ENCODE measurements at places on chromosomes 16 and 17.

GRCh38 chr16:83792391-83792790 is 15.4 kb upstream of the HSBP1 start:
- DNase-seq: no peak

- DNase-seq: no peak
Observed at GRCh38 chr16:5756969-5757368, 659.4 kb upstream of the EEF2KMT start.

DNA sequence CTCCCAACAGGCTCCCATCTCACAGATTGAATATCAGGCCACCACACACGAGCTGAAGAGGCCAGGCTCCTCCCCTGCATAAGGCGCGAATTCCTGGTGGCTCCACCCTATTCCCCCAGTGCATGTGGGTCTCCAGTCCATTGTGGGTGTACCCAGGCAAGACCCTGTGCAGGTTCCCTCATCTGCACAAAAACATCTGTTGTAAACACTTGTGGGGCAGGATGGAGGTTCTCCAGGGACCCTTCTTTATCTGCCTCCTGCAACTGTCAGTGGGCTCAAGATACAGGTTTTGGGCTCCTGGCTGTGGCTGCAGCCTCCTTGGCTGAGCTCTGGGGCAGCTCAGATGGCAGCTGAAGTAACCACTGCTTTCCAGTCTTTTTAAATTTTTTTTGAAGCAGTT is 17.6 kb upstream of the LGALS9 start:
- DNase-seq: no peak

GRCh38 chr17:73133911-73134649 is 30.7 kb upstream of the SSTR2 start:
- no peak for DNase-seq

DNA sequence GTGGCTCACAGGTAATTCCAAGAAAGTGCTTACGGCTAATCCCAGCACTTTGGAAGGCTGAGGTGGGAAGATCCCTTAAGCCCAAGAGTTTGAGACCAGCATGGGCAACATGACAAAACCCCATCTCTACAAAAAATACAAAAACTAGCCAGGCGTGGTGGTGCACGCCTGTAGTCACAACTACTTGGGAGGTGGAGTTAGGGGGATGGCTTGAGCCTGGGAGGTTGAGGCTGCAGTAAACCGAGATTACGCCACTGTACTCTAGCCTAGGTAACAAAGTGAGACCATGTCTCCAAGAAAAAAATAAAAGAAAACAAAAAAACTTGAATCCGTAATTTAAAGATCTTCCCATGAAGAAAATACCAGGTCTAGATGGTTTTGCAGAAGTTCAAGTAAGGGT is 5.0 kb downstream of the ICAM2 start:
- DNase-seq: no peak

- no peak for DNase-seq
Observed at GRCh38 chr16:69482410-69482991, 58.1 kb downstream of the CYB5B start.

DNA sequence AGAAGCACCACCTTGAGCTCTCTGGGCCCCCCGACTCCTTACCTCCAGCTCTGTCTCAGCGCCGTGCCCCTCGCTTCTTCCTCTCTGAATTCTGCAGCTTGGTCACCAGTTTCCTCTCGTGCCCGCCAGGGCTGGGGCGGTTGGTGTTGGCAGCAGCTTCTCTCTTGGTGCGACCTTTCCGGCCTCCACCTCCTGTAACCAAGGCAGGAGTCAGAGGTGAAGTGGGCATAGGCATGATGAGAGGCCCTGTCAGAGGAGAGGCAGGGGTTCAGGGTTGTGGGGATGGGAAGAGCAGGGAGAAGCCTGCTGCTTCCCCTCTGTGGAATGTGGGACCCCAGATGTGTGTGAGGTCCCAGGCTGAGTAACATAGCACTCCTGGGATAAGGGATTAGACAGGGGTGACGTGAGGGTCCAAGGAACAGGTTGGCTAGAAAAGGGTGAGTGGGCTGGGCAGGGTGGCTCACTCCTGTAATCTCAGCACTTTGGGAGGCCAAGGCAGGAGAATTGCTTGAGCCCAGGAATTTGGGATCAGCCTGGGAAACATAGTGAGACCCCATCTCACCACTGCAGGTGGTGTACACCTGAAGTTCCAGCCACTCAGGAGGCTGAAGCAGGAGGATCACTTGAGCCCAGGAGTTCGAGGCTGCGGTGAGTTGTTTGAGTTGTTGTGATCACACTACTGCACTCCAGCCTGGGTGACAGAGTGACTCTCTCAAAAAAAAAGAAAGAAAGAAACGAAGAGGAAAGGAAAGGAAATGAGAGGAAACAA is 626 bp downstream of the NUPR1 start:
- no peak for DNase-seq

- DNase-seq: no peak
Observed at GRCh38 chr17:71115669-71115972, 946.3 kb downstream of the KCNJ2 start.

GRCh38 chr16:85258629-85259028 is 146.4 kb upstream of the CIBAR2 start:
- no peak for DNase-seq

GRCh38 chr17:82277851-82278250 is 4.4 kb upstream of the CSNK1D start:
- no peak for DNase-seq

- no peak for DNase-seq
Observed at GRCh38 chr17:61784510-61784909, 78.8 kb downstream of the BRIP1 start.

DNA sequence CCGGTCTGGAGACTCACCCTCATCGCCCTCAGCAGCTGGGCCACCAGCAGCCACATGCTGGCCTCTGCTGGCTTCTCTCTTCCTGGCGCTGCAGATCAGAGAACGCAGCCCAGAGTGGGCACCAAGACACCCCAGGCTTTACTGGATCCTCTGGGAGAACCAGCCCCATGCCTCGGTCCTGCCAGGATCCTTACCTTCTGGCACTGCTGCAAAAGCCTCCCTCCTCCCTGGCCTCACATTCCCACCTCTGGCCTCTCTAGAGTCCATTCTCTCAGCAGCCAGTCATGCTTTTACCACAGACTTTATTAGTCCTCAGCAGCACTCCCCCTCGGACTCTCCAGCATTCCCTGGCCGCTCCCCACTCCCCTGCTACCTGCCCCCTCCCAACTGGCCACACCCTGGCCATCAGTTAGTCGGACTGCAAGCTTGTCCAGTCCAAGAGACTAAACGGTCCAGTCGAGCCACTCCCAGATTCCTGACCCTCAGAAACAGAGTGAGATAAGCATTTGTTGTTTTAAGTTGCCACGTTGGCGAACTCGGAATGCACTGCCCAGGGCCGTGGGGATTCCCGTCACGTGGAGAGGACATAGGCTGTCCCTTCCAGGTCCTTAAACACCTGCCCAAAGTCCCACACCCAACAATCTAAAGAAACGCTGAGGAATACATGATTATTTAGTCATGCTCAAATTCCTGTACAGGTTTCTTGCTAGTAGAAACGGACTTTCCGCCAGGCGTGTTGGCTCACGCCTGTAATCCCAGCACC is 5.9 kb upstream of the SPG7 start:
- no peak for DNase-seq

GRCh38 chr17:63275318-63275970 is 170.7 kb downstream of the CYB561 start:
- no peak for DNase-seq

GRCh38 chr17:68579194-68579927 is 21.8 kb downstream of the FAM20A start:
- no peak for DNase-seq

- no peak for DNase-seq
Observed at GRCh38 chr17:2852221-2852620, 56.0 kb downstream of the RAP1GAP2 start.

DNA sequence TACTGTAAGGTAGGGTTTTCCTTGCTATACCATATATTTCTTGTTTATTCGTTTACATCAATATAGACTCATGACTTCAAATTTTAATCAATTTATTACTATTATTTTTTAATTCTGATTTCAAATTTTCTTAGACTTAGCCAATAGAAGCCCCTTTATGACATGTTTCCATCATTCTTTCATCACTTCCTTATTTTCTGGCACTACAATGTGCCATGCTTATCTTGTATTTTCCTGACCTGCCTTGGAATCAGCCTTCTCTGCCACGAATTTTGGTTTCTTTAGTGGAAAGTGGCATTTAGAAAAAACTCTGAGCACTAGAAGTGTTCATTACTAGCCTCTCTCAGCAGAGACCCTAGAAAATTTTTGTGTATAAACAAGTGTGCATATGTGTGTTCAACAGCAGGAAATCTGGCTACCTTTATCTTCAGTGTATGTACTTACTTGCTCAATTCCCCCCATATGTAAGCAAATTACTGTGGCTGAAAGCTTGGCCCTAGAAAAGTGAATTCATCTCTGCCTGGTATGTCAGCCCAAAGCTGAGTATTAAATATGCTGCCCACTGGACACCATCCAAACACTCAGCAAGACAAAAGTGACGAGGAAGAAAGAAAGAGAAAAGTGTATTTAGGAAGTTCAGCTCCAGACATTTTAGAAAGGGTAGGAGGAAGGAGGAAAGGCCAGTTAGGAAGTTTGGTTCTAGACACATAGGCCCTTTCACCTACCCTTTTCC is 4.0 kb downstream of the STXBP4 start:
- DNase-seq: no peak

DNA sequence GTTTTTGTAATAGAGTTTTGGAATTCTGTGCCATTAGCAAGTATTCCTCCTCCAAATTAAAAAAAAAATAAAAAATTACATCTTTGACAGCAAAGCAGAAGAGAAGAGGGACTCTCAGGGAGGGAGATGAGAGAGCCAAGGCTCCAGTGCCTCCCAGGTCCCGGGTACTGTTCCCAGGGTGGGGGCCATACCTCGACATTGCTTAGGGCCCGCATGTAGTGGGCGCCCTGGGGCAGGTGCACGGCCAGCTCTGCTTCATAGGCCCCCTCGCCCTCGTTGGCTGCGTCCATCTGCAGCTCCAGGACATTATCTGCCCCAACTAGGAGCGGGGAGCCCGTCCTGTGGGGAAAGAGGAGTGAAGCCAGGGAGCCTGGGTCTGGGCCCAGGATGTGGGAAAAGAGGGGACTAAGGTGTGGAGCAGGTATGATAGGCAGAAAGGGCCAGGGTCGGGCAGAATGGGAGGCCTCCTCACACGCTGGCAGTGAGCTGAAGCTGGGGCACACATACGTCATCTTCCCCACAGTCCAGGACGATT is 11.2 kb downstream of the ITGA2B start:
- DNase-seq: no peak

DNA sequence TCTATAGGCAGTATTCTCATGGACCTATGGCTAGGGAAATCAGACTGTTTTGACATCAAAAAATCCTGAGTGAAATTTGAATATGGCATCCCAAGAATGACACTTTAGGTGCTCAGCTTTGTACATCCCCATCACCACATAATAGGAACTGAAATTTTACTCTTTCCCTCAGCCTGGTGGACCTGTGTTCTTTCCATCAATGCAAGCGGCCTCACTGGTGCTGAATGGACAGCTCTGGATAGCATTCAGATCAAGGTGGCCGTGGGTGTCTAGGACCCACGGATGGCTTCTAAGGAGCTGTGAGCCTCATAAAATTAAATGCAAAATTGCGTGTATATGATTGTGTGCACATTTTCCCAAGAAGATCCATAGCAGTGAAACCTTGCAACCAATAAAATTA is 152.6 kb downstream of the MAP2K6 start:
- no peak for DNase-seq

GRCh38 chr17:39026980-39027451 is 59.8 kb upstream of the FBXO47 start:
- no peak for DNase-seq

DNA sequence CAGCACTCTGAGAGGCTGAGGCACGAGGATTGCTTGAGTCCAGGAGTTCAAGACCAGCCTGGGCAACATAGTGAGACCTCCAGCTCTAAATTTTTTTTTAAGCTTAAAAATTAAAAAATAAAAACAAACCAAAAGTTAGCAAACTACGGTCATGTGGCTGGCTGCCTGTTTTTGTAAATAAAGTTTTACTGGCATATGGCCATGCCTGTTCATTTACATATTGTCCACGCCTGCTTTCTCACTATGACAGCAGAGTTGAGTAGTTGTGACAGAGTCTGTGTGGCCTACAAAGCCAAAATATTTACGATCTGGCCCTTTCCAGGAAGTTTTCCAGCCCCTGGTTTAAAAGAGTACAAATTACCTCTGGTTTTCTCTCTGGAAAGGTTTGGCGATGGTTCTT is 3.3 kb downstream of the SLX4 start:
- DNase-seq: no peak

DNA sequence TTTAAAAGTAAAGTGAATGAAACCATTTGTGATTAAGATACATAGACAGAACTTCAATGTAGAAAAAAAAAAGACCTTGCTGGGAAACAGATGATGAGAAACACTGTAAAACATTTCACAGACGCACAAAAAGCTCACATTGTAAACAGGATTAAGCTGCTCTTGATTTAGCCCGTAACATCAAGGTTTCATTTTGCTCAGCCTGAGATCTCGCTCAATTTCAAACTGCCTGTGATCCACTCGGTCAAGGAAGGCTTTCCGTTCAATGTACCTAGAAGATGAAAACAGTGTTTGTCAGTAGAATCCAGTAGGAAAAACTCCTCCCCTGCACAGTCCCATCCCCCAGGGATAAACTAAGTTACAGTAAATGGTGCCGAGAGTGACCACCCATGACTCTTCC is 42.3 kb upstream of the BCAR1 start:
- no peak for DNase-seq

GRCh38 chr17:61833536-61834193 is 29.7 kb downstream of the BRIP1 start:
- no peak for DNase-seq

DNA sequence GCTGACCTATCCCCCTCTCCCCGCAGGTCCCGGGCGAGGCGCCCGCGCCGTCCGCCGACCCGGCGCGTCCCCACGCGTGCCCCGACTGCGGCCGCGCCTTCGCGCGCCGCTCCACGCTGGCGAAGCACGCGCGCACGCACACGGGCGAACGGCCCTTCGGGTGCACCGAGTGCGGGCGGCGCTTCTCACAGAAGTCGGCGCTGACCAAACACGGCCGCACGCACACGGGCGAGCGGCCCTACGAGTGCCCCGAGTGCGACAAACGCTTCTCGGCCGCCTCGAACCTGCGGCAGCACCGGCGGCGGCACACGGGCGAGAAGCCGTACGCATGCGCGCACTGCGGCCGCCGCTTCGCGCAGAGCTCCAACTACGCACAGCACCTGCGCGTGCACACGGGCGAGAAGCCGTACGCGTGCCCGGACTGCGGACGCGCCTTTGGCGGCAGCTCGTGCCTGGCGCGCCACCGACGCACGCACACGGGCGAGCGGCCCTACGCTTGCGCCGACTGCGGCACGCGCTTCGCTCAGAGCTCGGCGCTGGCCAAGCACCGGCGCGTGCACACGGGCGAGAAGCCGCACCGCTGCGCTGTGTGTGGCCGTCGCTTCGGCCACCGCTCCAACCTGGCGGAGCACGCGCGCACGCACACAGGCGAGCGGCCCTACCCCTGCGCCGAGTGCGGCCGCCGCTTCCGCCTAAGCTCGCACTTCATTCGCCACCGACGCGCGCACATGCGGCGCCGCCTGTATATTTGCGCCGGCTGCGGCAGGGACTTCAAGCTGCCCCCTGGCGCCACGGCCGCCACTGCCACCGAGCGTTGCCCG is 10.3 kb downstream of the ZNF771 start:
- peak; percentile 82 for DNase-seq

Measured in stimulated activated CD4-positive, alpha-beta T cell treated with anti-CD3 and anti-CD28 coated beads, TNF-alpha, amount 100 ng/mL, for 1 hour (primary cell).